ENCODE measurements at places on chromosomes 4 and X. TPM values are rescaled to one million over a fixed set of nuclear protein-coding genes. Genes with fewer than 3 reads are reported as not detected.

DNA sequence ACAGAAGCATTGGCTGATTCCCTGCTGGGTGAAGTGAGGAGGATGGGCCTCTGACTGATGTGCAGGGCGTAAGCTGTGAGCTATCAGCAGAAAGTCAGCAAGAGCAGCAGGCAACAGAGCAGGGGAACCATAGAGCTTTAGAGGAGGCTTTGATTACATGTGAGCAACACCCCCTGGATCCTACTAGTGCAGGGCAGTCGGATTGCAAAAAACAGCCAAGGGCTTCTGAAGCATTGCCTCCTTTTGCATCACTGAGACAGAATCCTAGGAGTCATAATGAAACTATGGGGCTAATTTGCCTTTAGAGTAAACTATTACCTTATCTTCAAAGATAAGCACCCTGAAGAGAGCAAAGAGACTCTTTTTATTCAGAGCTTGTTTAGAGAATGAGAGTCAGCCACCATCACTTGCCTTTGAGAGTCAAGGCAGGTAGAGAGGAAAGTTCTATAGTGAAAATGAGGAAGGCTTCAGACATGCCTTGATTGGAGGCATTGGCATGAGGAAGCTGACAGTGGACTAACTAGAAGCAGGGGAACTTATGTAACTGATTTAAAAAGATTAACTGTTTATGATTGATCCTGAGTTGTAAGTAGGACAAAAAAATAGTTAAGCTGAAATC lies 420.3 kb downstream of the PDHA2 start:
- H3K27ac ChIP-seq: no peak overlapping the region
- peak; percentile 41 for DNase-seq
- no peak overlapping the region for H3K4me3 ChIP-seq
- no peaks in the 10 kb centered on the region for H3K27me3 ChIP-seq
- H3K4me1 ChIP-seq: peaks cover 5% of the 10 kb centered on the region
- no peaks in the 10 kb centered on the region for H3K36me3 ChIP-seq

DNA sequence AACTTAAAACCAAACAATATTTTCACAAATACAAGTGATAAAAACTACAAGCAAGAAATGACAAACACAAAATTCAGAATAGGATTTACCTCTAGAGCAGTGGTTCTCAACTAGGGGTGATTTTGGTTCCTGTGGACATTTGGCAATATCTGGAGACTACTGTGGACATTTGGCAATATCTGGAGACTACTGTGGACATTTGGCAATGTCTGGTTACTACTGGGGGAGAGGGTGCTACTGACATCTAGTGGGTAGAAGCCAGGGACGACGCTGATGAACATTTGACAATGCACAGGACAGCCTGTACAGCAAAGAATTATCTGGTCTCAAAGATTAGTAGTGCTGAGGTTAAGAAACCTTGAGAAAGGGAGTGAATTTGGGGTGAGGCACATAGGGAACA lies 169.8 kb downstream of the CLCN4 start:
- no peaks in the 10 kb centered on the region for H3K4me1 ChIP-seq
- DNase-seq: no peak
- H3K4me3 ChIP-seq: no peak overlapping the region
- no peaks in the 10 kb centered on the region for H3K27me3 ChIP-seq

GRCh38 chr4:140038031-140038533 lies 115.9 kb downstream of the MAML3 start:
- H3K4me3 ChIP-seq: no peak overlapping the region
- peak overlapping the region; percentile 9 for H3K27ac ChIP-seq
- H3K4me1 ChIP-seq: peaks cover 29% of the 10 kb centered on the region
- DNase-seq: no peak
- no peaks in the 10 kb centered on the region for H3K27me3 ChIP-seq

DNA sequence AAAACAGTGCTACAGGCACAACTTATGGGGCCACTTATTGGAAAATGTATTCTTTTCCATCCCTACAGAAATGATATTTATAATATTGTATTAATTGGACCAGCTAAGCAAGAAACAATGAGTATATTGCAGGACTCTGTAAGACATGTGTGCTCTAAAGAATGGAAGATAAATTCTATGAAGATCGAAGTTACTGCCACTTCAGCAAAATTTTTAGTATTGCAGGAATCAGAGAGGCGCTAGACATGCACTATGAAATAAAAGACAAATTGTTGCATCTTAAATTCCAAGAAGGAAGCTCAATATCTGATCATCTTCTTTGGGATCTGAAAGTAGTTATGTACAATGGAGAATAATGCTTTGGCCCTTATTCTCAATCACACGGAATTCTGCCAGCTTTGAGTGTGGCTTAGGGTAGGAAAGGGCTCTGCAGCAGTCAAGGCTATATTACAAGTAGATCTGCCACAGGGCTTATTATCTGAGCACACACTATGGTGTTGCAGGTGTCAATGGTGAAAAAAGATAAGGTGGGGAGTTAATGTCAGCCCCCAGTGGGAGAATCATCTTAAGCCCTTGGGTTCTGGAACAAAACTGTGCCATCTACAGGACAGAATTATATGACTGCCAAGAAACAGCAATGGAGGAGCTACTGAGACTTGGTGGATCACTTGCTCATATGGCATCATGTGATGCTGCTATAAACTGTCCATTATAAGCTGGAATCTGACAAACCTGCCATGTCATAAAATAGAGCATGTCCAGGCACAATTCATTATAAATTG lies 334.0 kb upstream of the NDST3 start:
- H3K27me3 ChIP-seq: no peaks in the 10 kb centered on the region
- no peaks in the 10 kb centered on the region for H3K36me3 ChIP-seq
- no peaks in the 10 kb centered on the region for H3K4me1 ChIP-seq
- H3K4me3 ChIP-seq: no peak overlapping the region
- DNase-seq: peak; percentile 16
- H3K27ac ChIP-seq: no peak overlapping the region

DNA sequence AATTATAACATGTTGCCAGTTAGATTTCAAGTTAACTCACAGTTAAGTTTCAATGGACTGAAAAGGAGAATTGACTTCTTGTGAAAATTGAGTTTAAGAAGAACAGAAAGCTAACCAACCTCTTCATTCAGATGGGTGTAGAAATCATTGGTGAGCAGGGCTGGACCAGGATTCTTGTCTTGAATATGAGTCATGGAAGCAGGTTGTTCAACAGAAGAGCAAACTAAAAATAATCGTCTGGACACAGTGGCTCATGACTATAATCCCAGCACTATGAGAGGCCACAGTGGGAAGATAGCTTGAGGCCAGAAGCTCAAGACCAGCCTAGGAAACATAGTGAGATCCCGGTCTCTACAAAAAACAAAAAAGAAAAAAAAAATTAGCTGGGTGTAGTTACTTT lies 98.2 kb downstream of the ARSJ start:
- DNase-seq: no peak
- H3K27me3 ChIP-seq: no peaks in the 10 kb centered on the region
- H3K36me3 ChIP-seq: no peaks in the 10 kb centered on the region
- H3K4me3 ChIP-seq: no peak overlapping the region

DNA sequence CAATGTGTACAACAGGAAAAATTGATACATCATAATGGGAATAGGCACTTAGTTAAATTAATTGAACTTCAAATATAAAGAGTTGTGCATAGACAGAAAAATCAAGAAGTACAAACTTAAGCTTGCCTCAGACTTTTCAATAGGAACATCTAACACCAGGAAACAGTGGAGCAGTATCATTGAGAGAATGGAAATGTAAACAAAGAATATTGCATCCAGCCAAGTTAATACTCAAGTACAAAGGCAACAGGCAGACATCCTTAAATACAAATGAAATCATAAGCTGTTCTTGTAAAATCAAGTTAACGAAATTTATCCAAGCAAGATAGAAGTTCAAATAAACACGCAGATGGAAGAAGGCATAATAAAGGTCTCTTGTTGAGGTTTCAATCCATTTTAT lies 71.2 kb upstream of the TLR2 start:
- H3K27me3 ChIP-seq: no peaks in the 10 kb centered on the region
- DNase-seq: no peak

GRCh38 chrX:33065415-33065814 lies 145.9 kb downstream of the DMD start:
- H3K27ac ChIP-seq: no peak overlapping the region
- no peaks in the 10 kb centered on the region for H3K36me3 ChIP-seq
- no peak overlapping the region for H3K4me3 ChIP-seq
- no peak for DNase-seq

DNA sequence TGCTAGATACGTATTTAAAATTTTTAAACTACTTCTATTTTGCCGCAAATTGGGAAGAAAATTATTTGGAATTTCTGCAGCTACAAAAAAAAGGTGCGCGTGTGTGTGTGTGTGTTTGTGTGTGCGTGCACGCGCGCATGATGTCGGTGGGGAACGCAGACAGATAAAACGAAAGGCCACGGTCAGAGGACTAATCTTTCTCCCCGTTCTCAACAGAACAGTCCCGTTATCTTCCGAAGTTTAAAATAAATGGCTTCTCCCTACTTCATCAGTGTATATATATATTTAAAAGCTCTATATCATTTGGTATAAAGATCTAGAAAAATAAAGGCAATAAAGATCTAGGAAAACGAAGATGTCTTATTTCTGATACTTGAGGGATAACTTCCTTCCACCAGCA lies 1.5 kb downstream of the MGARP start:
- no peak overlapping the region for H3K4me3 ChIP-seq
- no peaks in the 10 kb centered on the region for H3K36me3 ChIP-seq
- peaks cover 50% of the 10 kb centered on the region for H3K27me3 ChIP-seq
- no peak for DNase-seq
- H3K4me1 ChIP-seq: no peaks in the 10 kb centered on the region

- peaks cover 28% of the 10 kb centered on the region for H3K27me3 ChIP-seq
- peak overlapping the region; percentile 46 for H3K27ac ChIP-seq
- peak; percentile 54 for DNase-seq
- no peaks in the 10 kb centered on the region for H3K4me1 ChIP-seq
- no peaks in the 10 kb centered on the region for H3K36me3 ChIP-seq
- H3K4me3 ChIP-seq: peak overlapping the region; percentile 35
These were observed 113.6 kb upstream of the TEX13C start for GRCh38 chrX:125205918-125206665.

Gene GPR82
- not detected for total RNA-seq

DNA sequence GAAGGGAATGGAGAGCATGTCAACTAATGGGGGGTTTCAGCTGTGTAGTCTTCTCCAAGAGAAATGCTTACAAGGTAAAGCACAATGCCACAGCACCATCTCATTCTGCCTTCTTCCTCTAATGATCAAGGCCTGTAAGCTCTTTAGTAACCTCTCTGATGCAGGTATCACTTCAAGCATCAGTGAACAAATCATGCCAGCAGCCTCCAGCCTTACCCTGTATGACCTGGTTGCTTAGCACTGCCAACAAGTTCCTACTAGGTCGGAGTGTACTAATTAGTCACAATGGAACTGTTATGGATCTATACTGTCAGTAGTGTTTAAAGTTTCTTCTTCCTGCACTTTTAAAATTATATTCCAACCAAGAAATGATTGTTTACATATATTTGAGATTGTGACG lies 197.7 kb downstream of the GRID2 start:
- H3K27ac ChIP-seq: no peak overlapping the region
- no peaks in the 10 kb centered on the region for H3K36me3 ChIP-seq
- no peak overlapping the region for H3K4me3 ChIP-seq

GRCh38 chrX:111662292-111662691 lies 18.7 kb upstream of the ALG13 start:
- no peaks in the 10 kb centered on the region for H3K27me3 ChIP-seq
- no peak overlapping the region for H3K27ac ChIP-seq
- H3K4me3 ChIP-seq: no peak overlapping the region
- H3K4me1 ChIP-seq: no peaks in the 10 kb centered on the region
- DNase-seq: no peak

DNA sequence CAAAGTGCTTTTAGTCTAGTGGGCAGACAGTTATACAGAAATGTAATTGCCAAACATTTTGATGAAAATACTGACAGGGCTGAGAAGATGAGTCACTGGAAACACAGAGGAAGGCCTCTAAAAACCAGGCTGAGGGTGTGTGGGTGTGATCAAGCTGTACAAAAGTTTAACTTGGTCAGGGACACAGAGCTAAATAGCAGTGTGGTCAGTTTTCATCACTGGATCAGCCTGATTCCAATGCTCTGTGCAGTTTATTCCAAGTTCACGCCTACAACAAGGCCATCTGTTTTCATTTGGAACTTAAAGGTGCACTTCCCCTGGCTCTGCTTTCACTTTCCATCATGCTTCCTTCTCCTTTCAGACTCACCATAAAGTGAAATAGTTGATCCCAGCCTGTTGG lies 10.6 kb downstream of the CENPVL3 start:
- H3K4me1 ChIP-seq: no peaks in the 10 kb centered on the region
- no peak overlapping the region for H3K27ac ChIP-seq
- no peaks in the 10 kb centered on the region for H3K36me3 ChIP-seq
- no peak overlapping the region for H3K4me3 ChIP-seq

DNA sequence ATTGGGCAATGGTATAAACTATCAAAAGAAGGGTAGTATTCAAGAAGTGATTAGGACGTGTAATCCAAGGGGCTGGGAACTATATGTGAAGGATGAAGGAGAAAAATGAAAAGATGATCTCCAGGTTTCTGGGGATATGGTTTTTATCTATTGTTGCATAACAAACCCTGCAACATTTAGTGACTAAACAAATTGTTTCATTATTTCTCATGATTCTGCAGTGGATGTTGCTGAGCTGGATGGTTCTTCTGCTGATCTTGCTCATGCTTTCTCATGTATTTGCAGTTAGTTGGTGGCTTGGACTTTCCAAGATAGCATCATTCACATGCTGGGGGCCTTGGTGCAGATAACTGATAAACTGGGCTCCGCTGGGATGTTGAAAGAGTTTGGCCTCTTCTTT lies 29.1 kb downstream of the PHOX2B start:
- no peaks in the 10 kb centered on the region for H3K36me3 ChIP-seq
- H3K4me3 ChIP-seq: no peak overlapping the region
- H3K27me3 ChIP-seq: peaks cover 97% of the 10 kb centered on the region
- no peak overlapping the region for H3K27ac ChIP-seq
- no peak for DNase-seq
- H3K4me1 ChIP-seq: no peaks in the 10 kb centered on the region

Gene SPP1
- total RNA-seq: 0.12 TPM

Gene ATP8A1
- total RNA-seq: 22.7 TPM

GRCh38 chrX:48927123-48927522 lies 8.3 kb upstream of the PIM2 start:
- H3K4me1 ChIP-seq: no peaks in the 10 kb centered on the region
- H3K4me3 ChIP-seq: no peak overlapping the region
- peaks cover 3% of the 10 kb centered on the region for H3K36me3 ChIP-seq
- H3K27me3 ChIP-seq: no peaks in the 10 kb centered on the region
- DNase-seq: no peak
- H3K27ac ChIP-seq: no peak overlapping the region

Gene PDZD4
- 5.8 TPM for total RNA-seq

- no peak for DNase-seq
- no peak overlapping the region for H3K27ac ChIP-seq
- no peaks in the 10 kb centered on the region for H3K27me3 ChIP-seq
- H3K4me1 ChIP-seq: peaks cover 10% of the 10 kb centered on the region
These were observed 9.9 kb downstream of the TNIP2 start for GRCh38 chr4:2745981-2746806.

Measured in cardiac muscle cell (in vitro differentiated cells and primary cell).